Naive B cell (primary cell): ENCODE measurements at places on chromosomes 5 and 9.

DNA sequence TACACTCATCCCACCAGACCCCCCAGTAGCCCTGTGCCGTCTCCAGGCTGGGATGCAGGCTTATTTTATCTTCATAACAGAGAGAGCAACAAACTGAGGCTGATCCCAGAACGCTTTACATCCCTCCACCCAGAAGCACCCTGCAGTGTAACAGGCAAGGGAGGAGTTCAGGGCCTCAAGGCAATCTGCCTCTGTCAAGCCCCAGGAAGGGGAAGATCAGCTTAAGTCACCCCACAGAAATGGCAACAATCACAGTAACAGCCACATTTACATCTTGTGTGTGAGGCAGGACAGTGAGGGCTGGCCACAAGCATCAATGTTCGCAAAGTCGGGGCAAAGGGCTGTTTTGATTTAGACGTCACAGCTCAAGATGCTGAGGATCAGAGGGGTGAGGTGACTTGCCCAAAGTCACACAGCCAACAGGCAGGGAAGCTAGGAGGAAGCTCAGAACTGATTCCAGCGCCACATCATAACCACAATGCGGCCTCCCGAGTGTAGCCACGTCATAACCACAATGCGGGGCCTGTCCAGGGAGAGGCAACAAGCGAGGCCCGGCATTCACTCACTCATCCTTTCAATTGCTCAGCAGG, 14.4 kb downstream of the STK10 start:
- DNase-seq, result no peak

DNA sequence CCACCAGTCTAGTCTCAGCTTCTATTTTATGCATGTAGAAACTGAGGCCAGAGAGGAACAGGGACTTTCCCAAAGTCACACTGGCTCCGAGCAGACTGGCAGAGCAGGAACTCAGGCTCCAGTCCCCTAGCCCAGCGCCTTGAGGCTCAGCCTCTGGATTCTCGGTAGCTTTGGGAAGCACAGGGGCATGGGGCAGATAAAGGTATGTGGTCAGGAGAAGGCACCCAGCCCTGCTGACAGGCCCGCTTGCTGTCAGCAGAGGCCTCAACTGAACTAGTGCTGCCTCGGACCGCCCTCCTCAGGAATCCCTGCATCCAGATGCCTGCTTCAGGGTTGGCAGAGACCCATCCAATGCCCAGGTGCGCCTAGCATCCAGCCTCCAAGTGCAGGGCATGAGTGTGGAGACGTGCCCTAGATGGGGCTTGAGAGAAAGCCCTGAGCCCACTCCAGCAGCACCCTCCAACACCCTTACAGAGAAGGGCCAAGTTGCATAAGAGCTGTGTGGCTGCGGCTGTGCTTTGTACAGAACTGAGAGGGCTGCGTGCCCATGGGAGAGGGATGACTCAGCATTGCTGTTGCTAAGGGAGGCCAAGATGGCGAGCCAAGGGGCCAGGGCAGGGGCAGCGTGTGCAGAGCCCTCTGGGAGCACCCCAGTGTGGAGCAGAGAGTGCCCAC, 168.6 kb downstream of the MACROH2A1 start:
- DNase-seq, result no peak

GRCh38 chr9:20340511-20340861, 281.8 kb downstream of the MLLT3 start:
- no peak for DNase-seq

DNA sequence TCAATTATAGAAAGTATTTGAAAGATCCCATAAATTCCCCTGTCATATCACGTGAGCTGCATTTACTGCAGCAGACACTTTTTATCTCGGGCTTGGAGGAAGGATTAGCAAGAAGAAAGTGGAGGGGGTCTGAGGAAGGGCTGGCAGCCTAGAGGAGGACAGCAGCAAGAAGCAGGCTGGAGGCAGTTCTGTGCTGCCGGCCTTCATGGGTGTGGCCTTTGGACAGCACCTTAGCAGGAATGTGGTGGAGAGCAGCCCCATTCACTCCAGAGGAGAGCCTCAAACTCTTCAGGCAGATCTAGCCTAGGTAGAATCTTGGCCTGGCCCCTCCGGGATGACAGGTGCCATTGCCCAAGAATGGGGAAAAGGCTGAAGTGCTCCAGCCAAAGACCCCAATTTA, 89.8 kb upstream of the GABRP start:
- no peak for DNase-seq

DNA sequence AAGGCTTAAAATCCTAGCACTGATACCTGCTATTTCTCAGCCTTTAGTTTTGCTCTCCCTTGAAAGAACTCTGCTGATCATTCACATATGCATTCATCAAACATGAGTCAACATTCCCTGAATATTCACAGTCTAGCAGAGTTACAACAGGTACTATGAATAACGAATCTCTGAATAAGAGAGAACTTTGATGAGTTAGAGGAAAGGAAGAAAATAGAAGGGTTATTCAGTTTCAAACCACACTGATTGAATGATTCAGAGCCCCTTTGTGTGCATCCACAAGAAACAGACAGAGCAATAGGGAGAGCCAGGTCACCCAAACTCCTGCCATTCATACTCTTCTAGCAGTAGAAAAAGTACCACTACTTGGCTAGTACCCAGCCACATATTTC, 36.0 kb downstream of the FOXD1 start:
- no peak for DNase-seq

- DNase-seq, result no peak
Measured at GRCh38 chr5:180104168-180104530, 32.6 kb upstream of the RNF130 start.

- DNase-seq, result no peak
Measured at GRCh38 chr5:98585661-98586310, 187.7 kb upstream of the RGMB start.

- DNase-seq, result no peak
Measured at GRCh38 chr5:80172067-80172695, 83.7 kb downstream of the SERINC5 start.

DNA sequence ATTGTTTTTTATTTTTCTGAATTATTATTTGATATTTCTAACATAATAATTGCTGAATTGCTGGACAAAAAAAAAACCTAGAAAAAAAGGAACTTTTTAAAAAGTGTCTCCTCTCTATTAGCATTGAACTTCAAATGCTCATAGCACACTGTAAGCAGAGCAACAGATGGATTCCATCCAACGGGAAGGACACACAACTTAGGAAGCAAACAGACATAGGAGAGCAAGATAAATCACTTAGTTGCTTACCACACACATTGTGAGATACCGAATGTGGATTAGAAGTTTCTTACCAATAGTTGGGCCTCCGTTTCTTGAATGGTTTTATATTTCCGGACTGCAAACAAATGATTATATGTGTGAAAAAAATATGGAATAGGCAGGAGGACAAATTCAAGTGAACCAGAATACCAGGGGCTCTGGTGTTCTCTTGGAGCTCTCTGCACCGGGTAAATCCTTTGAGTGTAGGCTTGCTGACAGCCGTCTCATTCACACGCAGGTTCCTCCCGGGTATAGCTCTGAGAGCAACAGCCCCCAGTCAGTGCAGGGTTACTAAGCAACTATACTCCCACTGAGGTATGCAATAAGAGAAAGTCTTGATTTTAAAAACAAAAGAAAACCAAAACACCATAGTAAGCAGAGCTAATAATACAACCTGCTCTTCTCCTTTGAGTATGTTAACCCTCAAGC, 217.6 kb downstream of the TMEM167A start:
- no peak for DNase-seq

GRCh38 chr9:68940573-68940972, 73.3 kb downstream of the PRKACG start:
- no peak for DNase-seq

- no peak for DNase-seq
Measured at GRCh38 chr9:27817747-27818146, 244.5 kb upstream of the C9orf72 start.
